Activated effector memory CD4-positive, alpha-beta T cell treated with anti-CD3 and anti-CD28 coated beads, Interleukin-2, amount 50 U/mL, for 16 hours (primary cell): ENCODE measurements at places on chromosomes 2 and 18.

DNA sequence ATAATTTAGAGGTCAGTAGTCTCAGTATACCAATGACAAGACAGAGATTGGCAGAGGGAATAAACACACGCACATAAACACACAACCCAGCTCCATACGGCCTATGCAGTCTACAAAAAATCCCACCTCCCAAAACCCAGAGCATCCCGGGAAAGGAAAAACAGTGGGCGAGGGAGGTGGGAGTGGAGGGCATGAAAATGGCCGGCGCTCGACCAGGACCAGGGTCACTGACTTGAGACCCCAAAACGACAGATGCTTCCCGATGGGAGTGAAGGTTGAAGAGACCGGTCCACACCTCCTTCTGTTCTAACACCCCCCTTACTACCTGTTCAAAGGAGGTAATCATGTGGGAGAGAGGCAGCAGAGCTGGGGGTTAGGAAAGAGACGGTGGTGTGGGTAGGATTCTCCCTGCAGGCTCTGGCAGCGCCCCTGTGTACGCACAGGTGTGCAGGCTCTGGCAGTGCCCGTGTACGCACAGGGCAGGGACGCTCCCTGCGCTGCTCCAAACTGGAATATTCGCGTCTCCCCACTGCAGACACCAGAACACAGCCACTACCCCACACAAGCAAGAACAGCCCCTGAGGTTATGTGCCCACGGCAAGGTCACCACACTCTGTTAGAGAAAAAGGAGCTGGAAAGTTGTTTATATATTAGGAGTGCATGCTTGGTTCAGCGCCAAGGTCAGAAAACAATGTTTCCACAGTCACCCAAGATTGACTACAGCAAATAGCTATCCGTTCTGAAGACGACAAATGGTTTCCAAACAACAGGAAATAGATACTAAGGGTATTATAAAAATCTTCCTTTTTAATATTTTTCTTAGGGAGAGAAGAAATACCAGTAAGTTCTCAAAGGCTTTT is 67.9 kb downstream of the EIPR1 start:
- no peak for DNase-seq

- no peak for DNase-seq
These were observed 39.1 kb upstream of the LGALSL start for GRCh38 chr2:64414736-64415435.

DNA sequence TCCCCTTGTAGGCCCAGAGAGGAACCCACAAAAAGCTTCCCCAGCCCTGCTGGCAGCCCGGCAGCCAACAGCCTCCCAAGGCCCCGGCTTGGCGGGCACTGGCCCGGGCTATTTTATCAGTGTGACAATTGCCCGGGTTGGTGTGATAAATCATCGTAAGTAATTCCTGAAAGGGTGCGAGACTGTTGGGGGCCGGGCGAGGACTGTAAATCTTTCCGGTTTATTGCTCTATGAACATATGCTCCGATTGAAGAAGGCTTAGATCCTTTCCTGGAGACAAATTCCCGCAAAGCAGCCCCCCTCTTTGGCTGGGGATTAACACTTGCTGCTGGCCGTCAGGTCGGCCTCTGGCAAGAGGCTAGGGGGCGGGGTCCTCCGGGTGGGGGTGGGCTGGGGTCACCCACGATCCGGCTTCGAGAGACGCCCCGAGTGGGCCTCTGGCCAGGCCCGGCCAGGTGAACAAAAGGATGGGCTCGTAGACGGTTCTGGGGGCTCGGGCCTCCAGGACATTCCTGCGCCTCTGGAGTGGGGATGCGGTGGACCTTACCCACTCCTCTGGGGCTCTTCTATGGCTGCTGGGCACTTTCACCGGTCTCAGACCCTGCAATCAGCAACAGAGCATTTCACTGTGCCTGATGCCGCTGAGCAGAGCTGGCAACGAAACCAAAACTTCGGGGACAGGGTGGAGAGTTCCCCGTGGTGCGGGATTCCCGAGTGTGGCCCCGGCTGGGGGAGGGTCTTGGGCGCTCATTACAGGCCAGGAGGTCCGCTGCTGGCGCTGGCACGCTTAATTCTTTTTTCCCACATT is 2.0 kb downstream of the HOXD3 start:
- DNase-seq: no peak

DNA sequence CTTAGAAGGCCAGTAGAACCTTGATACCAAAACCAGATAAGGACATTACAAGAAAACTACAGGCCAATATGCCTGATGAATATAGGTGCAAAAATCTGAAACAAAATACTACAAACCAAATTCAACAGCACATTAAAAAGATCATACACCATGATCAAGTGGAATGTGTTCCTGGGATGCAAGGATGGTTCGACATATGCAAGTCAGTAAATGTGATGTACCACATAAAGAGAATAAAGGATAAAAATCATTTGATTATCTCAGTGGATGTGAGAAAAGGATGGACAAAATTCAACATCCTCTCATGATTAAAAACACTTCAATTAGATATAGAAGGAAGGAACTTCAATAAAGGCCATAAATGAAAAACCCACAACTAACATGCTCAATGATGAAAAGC is 129.6 kb downstream of the RTN4 start:
- no peak for DNase-seq

DNA sequence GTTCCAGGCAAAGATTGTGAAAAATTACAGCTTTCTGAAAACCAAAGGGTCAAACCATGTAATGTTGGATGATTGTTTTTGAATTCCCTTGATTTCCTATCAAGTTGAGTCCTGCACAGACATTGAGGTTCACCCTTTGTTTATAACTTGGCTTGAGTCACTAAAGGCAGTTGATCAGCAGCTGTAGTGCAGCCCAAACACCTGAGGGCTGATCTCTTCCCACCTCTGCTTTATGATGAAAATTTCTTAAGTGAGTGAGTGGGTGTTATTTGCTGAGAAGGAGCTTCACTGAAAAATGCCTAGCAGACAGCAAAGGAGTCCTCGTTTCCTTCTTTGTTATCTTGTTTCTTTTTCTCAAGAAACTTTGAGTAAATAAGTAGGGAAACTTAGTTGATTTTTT is 31.9 kb upstream of the BMPR2 start:
- no peak for DNase-seq

- DNase-seq: no peak
These were observed 81.0 kb upstream of the BCL11A start for GRCh38 chr2:60634438-60634837.

DNA sequence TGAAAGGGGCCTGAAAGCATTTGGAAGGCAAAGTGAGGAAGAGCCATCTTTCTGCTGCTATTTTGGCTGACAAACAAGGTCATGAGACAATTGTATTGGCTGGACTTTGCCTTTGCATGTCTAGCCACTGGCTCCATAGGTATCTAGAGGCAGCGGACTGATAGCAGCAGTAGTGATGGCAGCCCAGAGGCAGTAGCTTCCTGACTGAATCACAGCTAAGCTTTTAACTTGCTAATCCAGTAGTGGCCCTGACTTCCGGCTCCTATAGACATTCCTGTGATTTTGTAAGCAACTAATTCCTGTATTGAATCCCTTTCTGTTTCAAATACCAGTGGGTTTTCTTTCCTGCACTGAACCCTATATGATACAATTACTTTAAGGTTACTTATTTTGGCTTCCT is 69.8 kb upstream of the PDE1A start:
- DNase-seq: no peak

GRCh38 chr2:234414596-234414995 is 82.3 kb downstream of the ARL4C start:
- no peak for DNase-seq

DNA sequence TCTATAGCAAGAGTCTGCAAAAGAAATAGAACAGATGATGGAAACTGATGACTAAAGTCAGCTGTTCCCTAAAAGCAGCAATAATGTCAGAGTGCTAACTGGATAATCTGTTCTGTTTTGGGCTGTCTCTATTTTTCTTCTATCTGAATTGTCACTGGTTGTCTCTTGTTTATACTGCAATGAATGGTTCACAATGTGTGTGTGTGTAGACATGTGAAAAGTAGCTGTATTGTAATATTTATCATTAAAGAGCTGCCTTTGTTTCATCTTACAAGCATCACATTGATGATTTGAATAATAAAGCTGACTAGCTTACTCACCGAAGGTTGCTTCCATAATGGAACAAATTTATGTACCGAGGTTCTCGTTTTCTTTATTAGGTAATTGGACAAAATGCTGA is 456.0 kb upstream of the ZEB2 start:
- no peak for DNase-seq

- DNase-seq: no peak
These were observed 112.1 kb downstream of the RBMS1 start for GRCh38 chr2:160381425-160381951.

- DNase-seq: no peak
These were observed 253.2 kb upstream of the CTAGE1 start for GRCh38 chr18:22670914-22671313.

GRCh38 chr2:42568401-42569115 is at the start of gene MTA3:
MTA3 (plus strand) TSS chr2:42568632; CDS start chr2:42568746, 114 bp downstream.
- DNase-seq: peak; percentile 86

DNA sequence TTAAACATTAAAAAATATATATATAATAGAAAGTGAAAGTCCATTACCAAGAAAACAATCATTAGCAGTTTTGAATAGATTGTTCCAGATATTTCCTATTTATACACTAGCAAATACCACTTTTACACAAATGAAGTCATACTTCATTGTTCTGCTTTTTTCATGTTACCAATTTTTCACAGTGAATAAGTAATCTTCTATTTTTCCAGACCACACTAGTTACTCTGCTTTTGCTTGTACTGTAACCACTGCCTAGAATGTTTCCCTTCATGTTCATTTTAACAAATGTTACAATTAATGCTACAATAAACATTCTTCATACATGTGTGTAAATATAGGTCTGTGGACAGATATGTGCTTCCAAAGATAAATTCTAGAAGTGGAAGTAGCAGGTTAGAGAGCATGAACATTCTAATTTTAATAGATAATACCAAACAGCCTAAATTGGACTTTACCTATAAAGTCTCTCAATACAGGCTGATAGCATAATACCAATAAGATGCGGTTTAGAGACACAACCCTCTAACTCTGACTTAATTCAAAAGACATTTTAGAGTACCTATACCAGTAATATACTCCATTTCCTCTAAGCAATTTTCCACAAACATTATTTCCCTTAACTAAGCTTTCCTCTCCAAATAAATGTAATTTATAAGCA is 17.0 kb downstream of the ITSN2 start:
- no peak for DNase-seq

DNA sequence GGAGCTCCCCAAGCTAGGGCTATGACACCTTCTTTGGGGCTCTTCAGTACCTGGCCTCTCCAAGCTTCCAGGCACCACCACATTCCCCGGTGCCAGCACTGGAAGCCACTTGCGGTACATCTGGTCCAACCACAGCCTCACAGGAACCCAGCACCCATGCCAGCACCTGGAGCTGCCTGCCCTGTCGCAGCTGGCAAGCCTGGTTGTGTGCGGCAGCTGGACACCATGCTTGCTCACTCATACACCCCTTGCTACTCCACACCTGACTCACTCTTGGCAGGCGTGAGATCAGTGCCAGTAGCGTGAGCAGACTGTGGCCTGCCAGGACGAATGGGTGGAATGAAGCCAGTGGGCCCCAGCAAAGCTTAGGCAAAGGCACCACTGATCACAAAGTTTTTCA is 34.0 kb downstream of the LRRTM4 start:
- DNase-seq: no peak

DNA sequence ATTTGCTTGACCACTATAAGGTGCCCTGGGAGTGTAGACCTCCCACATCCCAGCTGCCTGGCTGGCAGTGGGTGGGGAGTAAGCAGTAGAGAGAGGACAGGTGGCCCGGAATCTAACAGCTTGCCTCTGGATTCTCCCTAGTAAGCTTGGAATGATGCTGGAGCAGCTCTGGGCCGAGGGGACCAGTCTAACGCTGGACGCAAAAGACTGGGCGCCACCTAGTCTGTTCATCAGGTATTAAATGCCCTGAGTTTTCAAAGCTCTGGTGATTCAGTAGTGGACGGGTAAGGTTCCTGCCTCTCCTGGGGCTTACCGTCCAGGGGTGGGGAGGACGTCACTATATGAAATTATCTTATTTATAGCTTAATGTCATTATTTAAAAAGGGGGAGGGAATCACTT is 648 bp upstream of the LYPD6B start:
- DNase-seq: no peak

- no peak for DNase-seq
These were observed 183.5 kb downstream of the ANTXR1 start for GRCh38 chr2:69196327-69197117.

DNA sequence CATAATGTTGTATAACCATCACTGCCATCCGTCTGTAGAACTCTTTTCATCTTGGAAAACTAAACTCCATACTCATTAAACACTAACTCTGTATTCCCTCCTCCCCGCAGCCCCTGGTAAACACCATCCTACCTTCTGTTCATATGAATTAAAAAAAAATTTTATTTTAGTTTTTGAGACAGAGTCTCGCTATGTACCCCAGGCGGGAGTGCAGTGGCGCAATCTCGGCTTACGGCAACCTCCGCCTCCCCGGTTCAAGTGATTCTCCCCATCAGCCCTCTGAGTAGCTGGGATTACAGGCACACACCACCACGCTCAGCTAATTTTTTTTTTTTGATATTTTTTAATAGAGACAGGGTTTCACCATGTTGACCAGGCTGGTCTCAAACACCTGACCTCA is 52.9 kb downstream of the RRM2 start:
- no peak for DNase-seq

- DNase-seq: peak; percentile 54
These were observed 29.1 kb downstream of the RTP5 start for GRCh38 chr2:241898463-241899270.

- DNase-seq: no peak
These were observed 841.6 kb downstream of the TRIB2 start for GRCh38 chr2:13558368-13558767.

DNA sequence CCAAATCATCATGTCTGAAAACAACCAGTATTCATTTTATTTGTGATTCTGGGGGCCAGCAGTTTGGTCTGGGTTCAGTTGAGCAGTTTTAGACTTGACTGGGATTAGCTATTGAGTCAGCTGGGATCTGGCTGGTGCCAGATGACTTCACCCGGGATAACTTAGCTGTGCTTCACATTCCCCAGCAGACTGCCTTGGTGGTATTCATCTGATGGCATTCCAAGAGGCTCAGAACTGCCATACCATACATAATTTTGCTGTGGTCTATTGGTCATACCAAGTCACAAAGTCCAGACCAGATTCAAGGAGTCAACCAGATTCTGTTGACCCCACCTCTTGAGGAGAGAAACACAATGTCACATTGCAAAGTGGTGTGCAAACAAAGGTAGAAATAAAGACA is 7.8 kb upstream of the FSHR start:
- DNase-seq: no peak
